ENCODE measurements at places on chromosomes 6 and 20.

DNA sequence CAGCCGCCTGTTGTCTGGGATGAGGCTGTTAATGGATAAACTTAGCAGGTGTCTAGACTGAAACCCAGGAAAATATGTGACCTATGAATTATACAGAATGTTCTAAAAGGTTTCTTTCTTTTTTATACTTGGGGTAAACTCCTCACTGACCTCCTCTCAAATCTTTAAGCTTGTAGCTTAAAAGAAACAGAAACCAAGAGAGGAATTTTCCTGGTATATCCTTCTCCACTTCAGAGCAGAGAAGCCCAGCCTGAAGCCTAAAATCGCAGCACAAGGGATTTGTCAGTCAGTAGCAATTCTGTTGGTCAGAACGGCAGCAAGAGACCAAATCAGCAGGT, 99.4 kb upstream of the RIPOR2 start:
- DNase-seq, result no peak

DNA sequence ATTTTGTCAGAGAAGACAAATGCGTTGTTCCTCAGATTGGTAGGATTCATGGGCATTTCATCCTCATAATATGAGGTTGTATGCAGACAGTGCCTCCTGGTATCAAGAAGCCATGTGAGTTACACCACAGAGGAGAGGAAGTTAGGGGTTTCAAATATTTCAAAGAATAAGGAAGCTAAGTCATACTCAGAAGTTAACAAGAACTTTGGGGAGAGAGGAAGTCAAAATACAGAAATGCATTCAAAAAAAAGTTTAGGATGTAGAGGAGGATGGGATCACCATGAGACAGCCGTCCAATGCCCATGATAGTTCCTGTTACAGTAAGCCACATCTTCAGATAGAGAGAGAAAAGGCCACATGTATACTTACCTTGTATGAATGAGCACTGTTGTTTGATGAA, 22.3 kb downstream of the HLA-DOB start:
- DNase-seq, result no peak

DNA sequence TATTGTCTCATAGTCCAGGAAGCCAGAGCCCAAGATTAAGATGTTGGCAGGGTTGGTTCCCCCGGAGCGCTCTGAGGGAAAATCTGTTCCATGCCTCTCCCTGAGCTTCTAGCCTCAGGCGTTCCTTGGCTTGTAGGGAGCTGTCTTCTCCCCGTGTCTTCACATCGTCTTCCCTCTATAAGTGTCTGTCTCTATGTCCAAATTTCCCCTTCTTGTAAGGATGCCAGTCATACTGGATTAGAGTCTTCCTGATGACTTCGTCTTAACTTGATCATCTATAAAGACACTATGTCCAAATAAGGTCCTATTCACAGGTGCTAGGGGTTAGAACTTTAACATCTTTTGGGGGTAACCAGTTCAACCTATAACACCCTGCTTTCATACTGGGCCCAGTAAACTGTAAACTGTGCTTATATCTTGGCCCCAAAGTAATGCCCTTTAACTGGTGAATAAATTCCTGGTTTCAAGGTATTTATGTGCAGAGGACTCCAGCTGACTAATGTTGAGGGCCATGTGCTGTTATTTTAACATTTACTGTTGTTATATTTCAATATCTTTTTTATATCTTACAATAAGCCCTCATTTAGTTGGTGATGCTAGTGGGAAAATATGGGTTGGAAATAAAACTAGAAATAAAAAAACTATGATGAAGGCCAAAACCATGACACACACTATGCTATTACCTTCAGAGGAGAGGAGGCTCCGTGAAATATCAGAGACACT, 101.7 kb upstream of the IYD start:
- DNase-seq, result no peak

DNA sequence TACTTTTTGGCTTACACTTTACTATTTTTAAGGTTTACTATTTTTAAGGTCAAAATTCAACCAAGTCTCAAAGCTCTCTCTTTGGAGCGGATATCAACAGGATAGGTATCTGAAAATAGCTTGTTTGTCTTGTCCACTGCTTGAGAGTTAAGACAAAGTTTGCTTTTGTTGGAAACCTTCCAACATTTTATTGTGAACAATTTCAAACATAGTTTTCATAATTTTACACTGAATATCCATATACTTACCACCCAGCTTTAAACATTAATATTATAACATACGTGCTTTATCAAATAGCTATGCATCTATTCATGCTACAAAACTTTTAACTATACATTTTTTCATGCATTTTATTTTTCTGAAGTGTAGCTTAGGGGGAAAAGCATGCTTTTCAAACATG, 109.9 kb downstream of the FYN start:
- DNase-seq, result no peak

DNA sequence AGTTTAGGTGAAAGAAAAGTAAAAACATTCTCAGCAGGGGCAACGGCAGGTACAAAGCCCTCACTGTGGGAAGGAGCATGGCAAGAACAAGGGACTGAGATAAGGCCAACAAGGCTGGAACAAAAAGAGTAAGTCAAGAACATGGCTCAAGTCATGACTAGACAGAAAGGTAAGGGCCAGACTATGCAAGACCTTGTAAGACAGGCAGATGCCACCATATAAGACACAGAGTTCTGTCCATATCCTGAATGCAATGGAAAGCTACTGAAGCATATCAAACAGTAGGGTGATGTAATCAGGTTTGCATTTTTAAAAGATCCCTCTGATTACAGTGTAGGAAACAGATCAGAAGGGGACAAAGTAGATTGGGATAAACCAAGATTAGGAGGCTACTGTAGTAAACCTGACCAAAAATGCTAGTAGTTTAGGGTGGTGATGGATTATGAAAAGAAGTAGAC, 5.5 kb downstream of the REV3L start:
- no peak for DNase-seq

DNA sequence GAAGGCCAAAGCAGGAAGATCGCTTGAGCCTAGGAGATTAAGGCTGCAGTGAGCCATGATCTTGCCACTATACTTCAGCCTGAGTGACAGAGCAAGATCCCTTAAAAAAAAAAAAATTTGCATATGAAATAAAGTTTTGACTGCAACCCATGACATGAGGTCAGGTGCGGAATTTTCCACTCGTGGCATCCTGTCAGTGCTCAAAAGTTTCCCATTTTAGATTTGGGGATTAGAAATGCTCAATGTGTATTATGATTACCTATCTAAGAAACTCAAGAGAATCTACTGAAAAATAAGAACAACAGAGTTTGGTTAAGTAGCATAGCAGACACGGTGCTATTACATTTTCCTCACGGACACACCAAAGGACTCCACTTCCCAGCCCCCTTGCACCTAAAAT, 11.7 kb downstream of the SLC23A2 start:
- DNase-seq, result no peak

GRCh38 chr20:39640147-39640546, 678.0 kb downstream of the DHX35 start:
- DNase-seq, result no peak

GRCh38 chr20:57866250-57867106, 156.7 kb upstream of the PMEPA1 start:
- no peak for DNase-seq

GRCh38 chr6:106546261-106546690, 83.0 kb downstream of the RTN4IP1 start:
- DNase-seq, result no peak

- DNase-seq, result no peak
Observed at GRCh38 chr20:568097-568652, 24.6 kb upstream of the CSNK2A1 start.

DNA sequence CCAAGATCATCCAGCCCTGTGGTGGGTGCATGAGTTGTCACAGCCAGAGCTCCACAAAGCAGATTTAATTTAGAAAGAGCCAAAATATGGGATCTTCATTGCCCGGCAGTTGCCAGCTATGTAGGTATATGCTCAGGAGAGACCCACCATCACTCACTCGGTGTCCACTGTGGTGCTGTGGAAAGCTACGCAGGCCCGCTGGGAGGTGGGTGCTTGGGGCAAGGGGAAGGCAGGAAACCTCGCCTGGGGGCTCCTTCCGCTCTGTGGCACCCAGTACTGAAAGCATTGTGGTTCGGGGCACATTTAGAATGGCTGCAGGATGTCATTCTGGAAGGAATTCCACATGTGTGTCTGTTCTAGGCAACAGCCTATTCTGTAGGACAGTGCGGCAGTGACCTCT, 259.9 kb downstream of the TAF4 start:
- DNase-seq, result no peak

GRCh38 chr20:58645412-58645968, 5.6 kb upstream of the STX16 start:
- DNase-seq, result no peak

- no peak for DNase-seq
Observed at GRCh38 chr6:131914234-131914633, 36.9 kb downstream of the CCN2 start.

GRCh38 chr6:74066168-74066871, 370.3 kb downstream of the CD109 start:
- DNase-seq, result no peak

GRCh38 chr6:46062312-46062711, 46.7 kb upstream of the CLIC5 start:
- no peak for DNase-seq

GRCh38 chr6:15264902-15265761, 19.3 kb downstream of the JARID2 start:
- no peak for DNase-seq

GRCh38 chr20:25489221-25489871, 81.9 kb downstream of the GINS1 start:
- DNase-seq, result no peak

DNA sequence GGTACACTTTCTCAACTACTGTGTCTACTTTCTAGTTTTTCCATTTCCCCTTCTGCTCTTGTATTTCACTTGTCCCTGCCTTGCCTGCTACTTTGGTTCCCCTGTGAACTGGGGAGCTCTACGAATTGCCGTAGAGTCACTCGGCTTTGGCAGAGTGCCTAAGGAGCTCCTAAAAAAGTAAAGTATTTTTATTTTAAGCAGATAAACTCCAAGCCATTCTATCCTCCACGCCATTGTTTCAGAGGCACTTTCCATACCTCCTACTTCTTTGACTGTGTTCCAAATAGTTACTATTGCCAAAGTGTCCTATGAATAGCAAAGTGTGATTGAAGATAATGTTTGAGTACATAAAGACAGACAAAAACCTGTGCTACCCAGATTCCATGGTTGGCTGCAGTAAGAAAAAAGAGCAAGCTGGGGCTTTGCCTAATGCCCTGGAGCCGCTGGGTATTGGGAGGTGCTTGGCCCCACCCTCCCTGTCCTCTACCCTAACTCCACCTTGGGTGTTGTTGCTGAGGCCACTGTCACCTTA, 5.1 kb upstream of the MBOAT1 start:
- DNase-seq, result no peak

DNA sequence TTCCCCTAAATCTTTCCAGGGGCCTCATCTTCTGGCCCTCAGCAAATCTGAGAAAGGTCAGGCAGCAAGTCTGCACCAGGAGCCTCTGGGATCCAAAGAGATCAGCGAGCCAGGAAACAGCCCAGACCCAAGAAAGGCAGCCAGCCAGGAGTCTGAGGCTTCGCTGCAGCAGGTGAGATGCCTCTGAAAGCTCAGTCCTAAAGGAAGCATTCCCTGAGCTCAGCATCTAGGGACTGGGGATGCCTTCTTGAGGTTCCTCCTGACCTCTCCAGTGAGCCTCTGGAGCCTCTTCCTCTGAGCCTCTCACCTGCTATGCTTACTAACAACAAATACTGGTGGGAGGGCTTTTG, 118.8 kb upstream of the MAFB start:
- no peak for DNase-seq

- DNase-seq, result no peak
Observed at GRCh38 chr6:21167790-21168189, 425.8 kb upstream of the SOX4 start.

- DNase-seq, result no peak
Observed at GRCh38 chr20:16537025-16537665, 36.1 kb downstream of the KIF16B start.

- no peak for DNase-seq
Observed at GRCh38 chr6:109320072-109320471, 62.2 kb downstream of the CD164 start.

DNA sequence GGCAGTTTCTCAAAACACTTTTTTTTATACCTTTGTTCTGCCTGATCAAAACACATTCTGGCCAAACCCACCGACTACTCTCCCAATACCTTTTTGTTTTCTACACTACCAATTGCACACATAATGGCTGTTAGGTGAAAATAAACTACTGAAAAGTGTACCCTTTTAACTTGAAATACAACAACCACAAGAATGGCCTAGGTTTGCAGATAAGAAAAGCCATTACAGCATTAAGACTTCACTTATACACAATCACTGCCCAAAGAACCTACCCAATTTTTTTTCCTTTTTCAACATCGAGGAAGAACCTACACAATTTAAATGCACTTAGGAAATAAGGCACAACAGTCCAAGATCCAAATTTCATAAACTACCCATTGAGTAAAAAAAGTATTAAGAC, 1.8 kb downstream of the SEC63 start:
- no peak for DNase-seq

GRCh38 chr6:145051661-145052060, 683.7 kb downstream of the EPM2A start:
- DNase-seq, result no peak

- DNase-seq, result no peak
Observed at GRCh38 chr6:41190791-41191190, 10.2 kb downstream of the TREML2 start.

DNA sequence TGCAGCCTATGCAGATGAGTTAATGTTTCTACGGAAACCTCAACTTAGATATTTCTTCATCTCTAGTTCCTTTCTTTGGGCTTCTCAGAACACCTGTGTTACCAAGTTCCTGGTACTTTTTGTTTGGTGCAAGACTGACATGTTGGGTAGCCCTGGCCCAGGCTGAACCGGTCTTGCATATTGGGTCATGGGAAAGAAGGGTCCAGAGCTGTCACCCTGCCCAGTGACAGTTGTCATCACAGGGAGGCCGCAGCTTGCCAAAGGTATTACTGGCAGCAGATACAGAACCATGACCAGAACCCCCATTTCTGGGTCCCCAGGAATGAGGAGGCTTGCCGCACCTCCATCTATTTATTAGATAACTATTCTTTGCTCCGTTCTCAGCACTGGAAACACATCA, 40.2 kb downstream of the PDYN start:
- no peak for DNase-seq

DNA sequence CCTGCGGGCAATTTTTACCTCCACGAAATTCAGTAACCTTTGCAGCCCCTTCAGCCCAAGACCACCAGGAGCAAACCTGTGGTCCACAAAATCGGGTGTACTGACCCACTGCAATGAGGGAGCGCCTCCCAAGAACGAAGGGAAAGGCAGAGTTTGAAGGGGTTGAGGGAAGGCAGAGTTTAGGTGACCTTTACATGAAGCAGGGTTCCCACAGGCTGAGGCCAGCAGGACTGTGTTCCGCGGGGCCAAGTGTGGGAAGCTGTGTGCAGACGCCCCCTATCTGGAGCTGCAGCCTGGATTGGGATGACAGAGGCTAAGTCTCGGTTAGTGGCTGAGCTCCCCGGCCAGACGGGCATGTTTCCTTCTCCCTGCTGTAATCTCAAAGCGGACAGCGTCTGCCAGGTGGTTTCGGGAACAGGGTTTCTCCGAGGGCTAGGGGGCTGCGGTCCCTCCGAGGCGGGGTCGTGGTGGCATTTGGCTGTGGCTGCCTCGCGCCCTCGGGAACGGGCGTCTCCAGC, 826 bp upstream of the PYGB start:
- no peak for DNase-seq
